ENCODE measurements at places on chromosomes 1 and 21. TPM values are rescaled to one million over a fixed set of nuclear protein-coding genes. Genes with fewer than 3 reads are reported as not detected.

Gene CFAP45
- 2.4 TPM for total RNA-seq

Gene GJA9
- total RNA-seq: not detected

Gene COL24A1
- total RNA-seq: 0.03 TPM

Gene KIF26B
- 2.1 TPM for total RNA-seq

Gene KCNK1
- 3.5 TPM for total RNA-seq

Gene RNF186
- total RNA-seq: not detected

Gene IL20
- total RNA-seq: not detected

- no peak for DNase-seq
Observed at GRCh38 chr1:35660581-35661473, 19.5 kb upstream of the PSMB2 start.

DNA sequence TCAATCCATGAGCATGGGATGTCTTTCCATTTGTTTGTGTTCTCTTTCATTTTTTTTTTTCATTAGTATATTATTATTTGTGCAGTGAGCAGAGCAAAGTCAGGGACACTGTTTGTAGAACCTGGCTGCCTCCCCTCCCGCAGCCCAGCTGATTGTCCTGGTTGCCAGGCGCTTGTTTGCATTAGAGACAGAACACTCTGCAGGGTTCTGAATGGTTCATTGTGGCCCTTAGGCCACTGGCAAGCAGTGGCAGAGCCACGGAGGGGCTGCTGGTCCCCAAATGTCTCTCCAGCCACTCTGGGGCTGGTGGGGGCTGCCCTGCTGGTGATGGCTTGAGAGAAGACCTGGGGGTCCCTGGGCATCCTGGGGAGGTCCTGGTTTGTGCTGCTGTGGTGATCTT lies 29.0 kb downstream of the ETS2 start:
- no peak for DNase-seq

GRCh38 chr1:158873141-158873540 lies 42.0 kb downstream of the MNDA start:
- no peak for DNase-seq

DNA sequence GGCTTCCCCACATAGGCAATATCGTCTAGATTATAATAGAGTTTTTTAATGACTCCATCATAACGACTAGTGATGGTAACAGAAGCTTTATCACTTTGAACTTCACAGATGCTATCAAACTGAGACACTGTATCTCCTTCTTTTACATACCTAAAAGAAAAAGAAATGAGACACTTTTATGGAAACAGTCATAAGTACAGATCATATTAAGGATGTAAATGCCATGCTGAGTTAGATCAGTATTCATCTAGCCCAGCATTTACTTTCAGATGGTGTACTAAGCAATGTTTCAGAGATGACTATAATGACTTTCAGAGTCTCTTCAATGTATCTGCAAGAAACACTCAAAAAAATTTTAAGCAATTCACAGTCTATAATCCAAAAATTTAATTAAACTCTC lies 18.9 kb downstream of the DBT start:
- DNase-seq: no peak

GRCh38 chr1:14392161-14392858 lies 206.2 kb upstream of the KAZN start:
- no peak for DNase-seq

DNA sequence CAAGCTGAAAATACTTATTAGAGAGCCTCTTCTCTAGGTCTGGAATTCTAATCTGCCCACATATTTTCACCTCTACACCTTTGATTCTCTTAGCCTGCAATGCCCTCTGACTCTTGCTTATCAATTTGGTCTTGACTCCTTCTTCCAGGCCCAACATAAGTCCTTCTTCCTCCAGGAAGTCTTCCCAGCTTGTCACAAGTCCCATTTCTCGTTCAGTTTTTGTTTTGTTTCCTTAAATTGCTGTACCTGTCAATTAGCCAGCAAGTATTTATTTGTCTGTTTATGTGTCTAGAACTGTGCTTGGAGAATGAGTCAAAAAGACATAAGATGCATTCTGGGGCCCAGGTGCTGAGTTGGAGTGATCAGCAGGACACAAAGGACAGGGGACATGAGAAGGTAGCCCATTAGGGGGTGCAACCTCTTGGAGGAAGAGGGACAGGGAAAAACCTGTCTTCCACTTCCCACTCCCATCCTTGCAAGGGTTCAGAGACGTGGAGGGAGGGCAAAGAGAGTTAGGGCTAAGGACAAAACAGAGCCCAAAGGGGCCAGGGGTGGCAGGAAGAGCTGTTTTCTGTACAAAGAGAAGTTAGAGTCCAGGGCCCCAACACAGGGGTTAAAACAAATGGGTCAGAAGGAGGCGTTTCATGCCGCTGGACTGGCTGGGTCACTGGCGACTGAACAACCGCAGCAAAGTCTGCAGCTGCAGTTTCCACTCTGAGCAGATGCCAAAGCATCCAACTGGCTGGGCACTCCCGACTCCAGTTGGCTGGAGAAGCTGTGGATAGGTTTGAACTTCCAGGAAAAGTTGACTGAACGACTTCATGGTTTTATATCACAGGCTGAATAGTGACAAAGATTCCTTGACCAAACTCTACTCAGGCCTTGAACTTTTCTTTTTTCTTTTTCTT lies 10.7 kb upstream of the CNR2 start:
- DNase-seq: no peak

DNA sequence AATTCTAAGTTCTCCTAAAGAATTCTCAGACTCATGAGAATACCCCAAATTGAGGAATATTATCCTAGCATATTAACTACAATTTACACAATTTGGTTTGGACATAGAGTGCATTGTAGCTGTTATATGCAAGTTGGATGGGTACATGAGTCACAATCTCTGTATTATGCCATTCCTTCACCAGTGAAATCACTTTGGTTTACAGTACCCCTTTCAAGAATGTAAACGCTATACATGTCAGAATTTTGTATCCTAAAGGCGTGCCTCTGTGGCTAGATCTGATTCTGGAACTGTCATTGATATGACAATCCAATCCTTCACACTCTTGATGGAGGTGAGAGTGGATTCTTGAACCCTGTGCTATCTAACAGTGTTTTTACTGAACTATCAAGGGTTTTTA lies 6.7 kb upstream of the IL10RB start:
- no peak for DNase-seq

DNA sequence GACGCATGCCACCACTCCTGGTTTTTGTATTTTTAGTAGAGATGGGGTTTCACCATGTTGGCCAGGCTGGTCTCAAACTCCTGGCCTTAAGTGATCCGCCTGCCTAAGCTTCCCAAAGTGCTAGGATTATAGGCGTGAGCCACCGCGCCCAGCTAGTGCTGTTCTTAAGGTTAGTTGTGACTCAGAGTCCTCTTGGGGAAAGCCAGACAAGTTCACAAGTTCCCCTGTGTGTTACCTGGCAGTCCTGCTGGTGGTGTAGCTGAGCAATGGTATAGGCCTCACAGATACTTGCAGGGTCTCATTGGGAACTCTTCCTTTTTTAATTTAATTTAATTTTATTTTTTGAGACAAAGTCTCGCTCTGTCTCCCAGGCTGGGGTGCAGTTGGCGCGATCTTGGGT lies 10.6 kb downstream of the CFAP126 start:
- no peak for DNase-seq

- peak; percentile 37 for DNase-seq
Observed at GRCh38 chr1:19824541-19824940, 9.5 kb upstream of the RNF186 start.

GRCh38 chr1:17244821-17245740 lies 3.8 kb upstream of the PADI3 start:
- no peak for DNase-seq

GRCh38 chr1:209769171-209769904 lies 13.5 kb downstream of the TRAF3IP3 start:
- DNase-seq: peak; percentile 94

DNA sequence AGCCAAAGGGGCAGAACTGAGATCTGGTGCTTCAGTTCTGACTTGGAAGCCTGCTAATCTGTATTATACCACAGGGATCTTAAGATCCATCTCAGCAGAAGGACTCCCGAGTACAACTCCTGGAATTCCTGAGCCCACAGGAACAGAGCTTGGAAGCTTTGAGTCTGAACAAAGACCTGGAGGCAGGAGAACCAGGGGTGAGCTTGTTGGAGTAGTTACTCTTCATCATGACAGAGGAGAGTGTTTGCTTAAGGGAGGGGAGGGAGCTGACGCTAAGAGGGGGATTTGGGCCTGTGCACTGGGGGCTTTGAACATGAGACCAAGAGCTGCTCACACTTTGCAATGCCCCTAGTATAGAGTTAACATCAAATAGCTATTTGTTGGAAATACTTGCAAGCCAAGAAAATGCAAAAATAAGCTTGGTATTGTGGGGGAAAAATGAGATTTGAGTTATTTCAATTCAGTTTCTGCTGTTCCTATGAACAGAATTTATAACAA lies 41.1 kb upstream of the TRABD2B start:
- no peak for DNase-seq

DNA sequence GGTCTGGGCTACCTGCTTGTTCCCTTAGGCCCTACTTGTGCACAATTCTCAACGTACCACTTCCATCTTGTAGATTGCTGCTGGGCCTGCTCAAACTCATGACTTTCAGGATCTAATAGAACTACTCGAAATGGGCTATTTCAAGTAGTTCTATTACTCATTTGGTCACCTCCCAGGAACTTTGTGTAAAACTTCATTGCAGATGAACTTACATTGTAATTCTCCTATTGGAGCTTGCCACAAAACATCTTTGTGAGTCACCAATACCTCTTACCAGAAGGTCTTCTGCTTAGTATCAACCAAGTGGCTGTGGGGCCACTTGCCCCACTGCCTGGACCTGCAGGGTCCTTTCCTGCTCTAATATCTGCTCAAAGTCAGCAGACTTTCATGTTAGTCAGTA lies 10.7 kb upstream of the MYOCOS start:
- no peak for DNase-seq

GRCh38 chr1:117654493-117655219 lies 48.8 kb downstream of the TENT5C start:
- DNase-seq: no peak

- DNase-seq: no peak
Observed at GRCh38 chr1:222034790-222035189, 292.9 kb upstream of the DUSP10 start.

GRCh38 chr1:19367584-19368041 lies 55.5 kb downstream of the SLC66A1 start:
- no peak for DNase-seq

- DNase-seq: no peak
Observed at GRCh38 chr1:172642970-172643369, 15.9 kb upstream of the FASLG start.

- DNase-seq: no peak
Observed at GRCh38 chr1:156081917-156082308, 352 bp downstream of the MEX3A start.

GRCh38 chr1:81874940-81875339 lies 74.2 kb downstream of the ADGRL2 start:
- DNase-seq: no peak

DNA sequence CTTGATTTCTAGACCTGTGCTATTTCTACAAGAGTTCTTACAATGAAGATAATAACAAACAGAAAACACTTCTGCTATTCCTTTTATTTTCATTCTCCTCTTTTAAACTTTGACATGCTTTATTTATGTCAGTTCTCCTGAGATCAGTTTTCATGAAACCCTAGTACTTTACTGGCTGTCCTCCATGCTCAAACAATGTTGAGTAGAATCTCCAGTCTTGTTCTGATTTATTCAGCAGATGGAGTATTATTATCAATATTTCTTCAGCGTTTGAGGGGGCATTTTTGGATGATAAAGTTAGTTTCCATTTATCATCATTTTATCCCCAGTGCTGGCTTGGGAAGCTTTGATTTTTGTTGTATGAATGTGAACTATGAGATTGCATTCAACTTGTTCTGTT lies 85.9 kb upstream of the WARS2 start:
- DNase-seq: no peak

- no peak for DNase-seq
Observed at GRCh38 chr1:110243574-110243973, 33.5 kb downstream of the KCNC4 start.

GRCh38 chr1:199774433-199775089 lies 252.9 kb upstream of the NR5A2 start:
- peak; percentile 45 for DNase-seq

GRCh38 chr1:202656057-202656456 lies 54.2 kb downstream of the SYT2 start:
- no peak for DNase-seq

DNA sequence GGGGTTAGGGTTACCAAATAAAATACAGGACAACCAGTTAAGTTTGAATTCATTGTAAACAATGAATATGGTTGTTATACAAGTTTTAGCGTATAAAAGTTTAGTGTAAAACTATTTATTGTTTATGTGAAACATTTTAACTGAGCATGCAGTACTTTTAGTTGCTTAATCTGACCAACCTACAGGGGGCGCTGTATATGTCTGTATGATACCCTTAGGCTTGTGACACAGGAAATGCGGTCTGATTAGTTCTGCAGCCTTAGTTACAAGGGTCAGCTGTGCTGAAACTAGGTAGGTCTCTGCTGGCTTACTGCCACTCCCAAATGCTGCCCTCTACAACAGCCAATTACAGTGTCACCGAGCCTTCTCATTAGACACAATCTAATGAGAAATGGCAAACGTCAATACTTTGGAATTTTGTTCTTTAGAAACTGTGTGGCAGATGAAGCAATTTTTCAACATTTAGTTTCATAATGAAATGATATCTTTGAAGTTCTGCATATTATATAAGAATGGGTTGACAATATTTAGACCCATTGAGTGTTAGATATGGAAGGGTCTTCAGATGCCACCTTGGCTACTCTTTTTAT lies 56.2 kb downstream of the NTNG1 start:
- no peak for DNase-seq

GRCh38 chr1:152182944-152183361 lies 23.9 kb upstream of the RPTN start:
- peak; percentile 88 for DNase-seq

DNA sequence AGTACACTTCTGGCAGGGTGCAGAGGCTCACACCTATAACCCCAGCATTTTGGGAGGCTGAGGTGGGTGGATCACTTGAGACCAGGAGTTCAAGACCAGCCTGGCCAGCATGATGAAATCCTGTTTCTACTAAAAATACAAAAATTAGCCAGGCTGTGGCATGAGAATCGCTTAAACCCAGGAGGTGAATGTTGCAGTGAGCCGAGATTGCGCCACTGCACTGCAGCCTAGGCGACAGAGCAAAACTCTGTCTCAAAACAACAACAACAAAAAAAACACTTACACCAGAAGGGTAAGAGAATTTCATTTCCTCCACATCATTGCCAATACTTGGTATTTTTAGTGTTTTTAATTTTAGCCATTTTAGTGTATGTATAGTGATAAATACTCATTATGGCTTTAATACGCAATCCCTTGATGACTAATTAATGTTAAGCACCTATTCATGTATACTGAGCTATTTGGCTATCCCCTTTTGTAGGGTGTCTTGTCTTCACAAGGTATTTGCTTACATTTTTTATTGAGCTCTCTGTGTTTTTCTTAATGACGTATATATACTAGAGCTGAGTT lies 77.1 kb upstream of the TNR start:
- no peak for DNase-seq

DNA sequence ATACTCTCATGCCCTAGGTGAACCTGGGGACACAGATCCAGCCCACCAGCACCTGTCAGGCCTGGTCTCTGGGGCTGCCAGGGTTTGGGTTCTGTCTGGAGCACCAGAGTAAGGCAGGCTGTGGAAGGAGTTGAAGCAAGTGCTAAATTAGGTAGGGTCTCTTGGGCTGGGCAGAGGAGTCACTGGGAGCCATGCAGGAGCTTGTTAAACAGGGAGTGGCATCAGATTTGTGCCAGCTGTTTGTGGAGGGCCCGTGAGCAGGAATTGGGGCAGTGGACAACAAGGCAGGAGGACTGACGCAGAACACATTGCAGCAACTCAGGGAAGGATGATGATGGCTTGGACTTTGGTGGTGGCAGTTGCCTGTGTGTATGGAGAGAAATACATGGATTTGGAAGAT lies 56.3 kb downstream of the PTPRF start:
- no peak for DNase-seq
